ENCODE measurements at places on chromosomes 2 and 18. TPM values are rescaled to one million over a fixed set of nuclear protein-coding genes. Genes with fewer than 3 reads are reported as not detected.

DNA sequence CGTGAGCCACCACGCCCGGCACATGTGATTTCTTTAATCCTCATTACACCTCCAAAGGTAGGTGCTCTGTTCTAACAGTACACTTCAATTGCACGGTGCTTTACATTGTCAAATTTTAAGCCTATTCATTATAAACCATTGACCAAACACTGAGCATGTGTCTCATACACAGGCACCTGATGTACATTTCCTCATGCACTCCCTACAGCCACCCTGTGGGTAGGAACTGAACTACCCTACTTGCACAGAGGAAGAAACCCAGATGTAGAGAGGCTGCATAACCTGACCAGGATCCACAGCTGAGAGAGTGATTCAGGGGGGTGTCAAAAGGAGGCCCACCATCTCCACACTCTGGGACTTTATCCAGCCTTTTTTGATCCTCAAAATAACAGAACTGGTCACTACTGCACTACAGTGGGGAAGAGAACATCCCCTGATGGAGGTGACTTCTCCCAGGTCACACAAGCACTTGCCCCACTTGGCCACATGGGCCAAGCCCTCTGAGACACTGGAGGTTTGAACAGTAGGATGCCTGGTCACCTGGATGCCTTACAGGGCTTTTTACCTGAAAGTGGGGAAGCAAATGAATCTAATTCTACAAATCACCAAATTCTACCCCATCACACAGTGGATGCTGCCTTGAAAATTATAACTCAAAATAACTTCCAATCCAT is 6.9 kb upstream of the DPYSL5 start:
- no peak for DNase-seq

- DNase-seq, result no peak
Measured at GRCh38 chr18:37481491-37481890, 84.1 kb downstream of the CELF4 start.

GRCh38 chr2:172806493-172806892 is 70.8 kb downstream of the RAPGEF4 start:
- no peak for DNase-seq

DNA sequence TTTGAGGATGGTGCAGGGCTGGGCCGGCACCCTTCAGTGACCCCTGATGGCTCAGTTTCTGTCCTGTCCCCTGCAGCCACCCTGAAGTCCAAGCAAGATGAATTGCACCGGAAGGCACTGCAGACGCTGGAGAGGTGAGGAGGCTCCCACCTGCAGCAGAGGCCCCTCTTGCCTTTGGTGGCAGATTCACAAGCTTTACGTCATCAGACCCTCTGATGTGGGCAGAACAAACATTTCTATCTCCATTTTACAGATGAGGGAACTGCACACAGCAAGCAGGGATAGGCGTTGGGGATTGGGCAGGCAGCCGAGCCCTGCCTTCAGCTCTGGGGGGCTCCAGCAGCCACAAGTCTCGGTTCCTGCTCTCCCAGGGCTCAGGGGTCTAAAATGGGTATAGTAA is 107.7 kb upstream of the MCFD2 start:
- no peak for DNase-seq

- no peak for DNase-seq
Measured at GRCh38 chr2:21229302-21229701, 105.5 kb downstream of the TDRD15 start.

GRCh38 chr2:182949572-182950189 is 83.2 kb upstream of the FRZB start:
- DNase-seq, result no peak

RGPD3 gene
- total RNA-seq, result 0.56 TPM

DNA sequence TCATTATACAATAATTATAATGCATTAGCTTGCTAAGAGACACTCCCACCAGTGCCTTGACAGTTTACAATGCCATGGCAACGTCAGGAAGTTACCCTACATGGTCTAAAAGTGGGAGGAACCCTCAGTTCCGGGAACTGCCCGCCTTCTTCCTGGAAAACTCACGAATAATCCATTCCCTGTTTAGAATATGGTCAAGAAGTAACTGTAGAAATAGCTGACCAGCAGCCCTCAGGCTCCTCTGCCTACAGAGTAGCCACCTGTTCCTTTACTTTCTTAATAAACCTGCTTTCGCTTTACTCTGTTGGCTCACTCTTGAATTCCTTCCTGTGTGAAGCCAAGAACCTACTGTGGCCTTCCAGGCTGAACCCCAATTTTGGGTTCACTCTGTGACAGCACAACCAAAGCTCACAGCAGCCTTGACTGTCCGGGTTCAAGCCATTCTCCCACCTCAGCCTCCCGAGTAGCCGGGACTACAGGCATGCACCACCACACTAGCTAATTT is 20.0 kb upstream of the PTPN2 start:
- DNase-seq, result no peak
